ENCODE measurements at places on chromosomes 2 and 18. TPM values are rescaled to one million over a fixed set of nuclear protein-coding genes. Genes with fewer than 3 reads are reported as not detected.

DNA sequence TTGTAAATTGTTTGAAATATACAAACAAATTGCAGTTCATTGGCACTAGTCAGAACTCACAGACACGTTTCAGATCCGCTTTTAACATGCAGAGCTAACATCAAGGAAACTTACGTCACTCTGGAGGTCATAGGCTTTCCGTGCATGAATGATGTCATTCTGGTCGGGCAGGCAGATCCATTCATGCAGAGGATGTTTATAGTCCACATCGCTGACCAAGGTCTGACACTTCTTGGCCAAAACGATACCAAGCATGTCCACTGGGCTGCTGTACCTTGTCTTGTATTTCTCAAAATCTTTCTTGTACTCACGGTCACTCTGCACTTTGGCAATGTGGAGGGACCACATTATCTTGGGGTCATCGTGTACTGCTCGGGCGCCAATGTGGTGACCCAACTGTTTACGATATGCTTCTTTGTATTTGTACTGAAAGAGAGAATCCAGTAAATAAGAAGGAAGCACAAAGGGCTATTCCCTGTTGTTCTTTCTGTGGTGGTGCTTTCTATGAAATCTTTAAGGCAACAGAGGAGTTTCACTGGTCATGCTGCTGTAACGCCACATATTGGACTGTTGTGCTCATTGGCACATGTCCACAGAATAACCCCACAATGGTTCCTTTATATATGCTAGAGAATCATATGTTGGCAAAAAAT, 114.8 kb downstream of the NEB start:
- no peak overlapping the region for H3K27ac ChIP-seq
- H3K36me3 ChIP-seq, result no peaks in the 10 kb centered on the region
- H3K4me3 ChIP-seq, result no peak overlapping the region
- no peaks in the 10 kb centered on the region for H3K27me3 ChIP-seq
- no peak for DNase-seq

- H3K36me3 ChIP-seq, result no peaks in the 10 kb centered on the region
- DNase-seq, result no peak
- H3K27me3 ChIP-seq, result no peaks in the 10 kb centered on the region
Measured at GRCh38 chr2:83640506-83640905, 818.6 kb downstream of the SUCLG1 start.

GRCh38 chr2:223300326-223300725, 248.3 kb downstream of the KCNE4 start:
- H3K4me3 ChIP-seq, result no peak overlapping the region
- no peaks in the 10 kb centered on the region for H3K27me3 ChIP-seq
- no peak overlapping the region for H3K27ac ChIP-seq
- H3K4me1 ChIP-seq, result no peaks in the 10 kb centered on the region
- H3K36me3 ChIP-seq, result no peaks in the 10 kb centered on the region

The MAL gene
- total RNA-seq, result not detected

DNA sequence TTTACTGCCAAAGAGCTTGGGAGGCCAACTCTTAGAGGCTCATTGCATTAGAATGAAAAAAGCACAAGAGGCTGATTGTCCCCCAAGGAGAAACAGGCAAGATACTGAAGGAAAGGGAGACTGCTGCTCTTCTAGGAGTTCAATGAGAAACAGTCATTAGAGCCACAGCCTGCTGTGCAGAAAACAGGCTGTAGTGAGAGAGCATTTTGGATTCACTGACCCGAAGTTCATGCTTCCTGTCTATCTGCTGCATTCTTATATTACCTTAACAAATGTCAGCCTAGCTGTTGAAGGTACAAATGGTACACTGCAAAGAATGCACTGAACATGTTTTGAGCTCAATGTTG, 423.3 kb downstream of the SETBP1 start:
- H3K27ac ChIP-seq, result no peak overlapping the region
- no peak for DNase-seq
- H3K27me3 ChIP-seq, result no peaks in the 10 kb centered on the region
- H3K36me3 ChIP-seq, result no peaks in the 10 kb centered on the region
- no peak overlapping the region for H3K4me3 ChIP-seq

- H3K4me3 ChIP-seq, result no peak overlapping the region
- no peaks in the 10 kb centered on the region for H3K27me3 ChIP-seq
- no peaks in the 10 kb centered on the region for H3K36me3 ChIP-seq
- H3K27ac ChIP-seq, result no peak overlapping the region
- no peaks in the 10 kb centered on the region for H3K4me1 ChIP-seq
- no peak for DNase-seq
Measured at GRCh38 chr18:21672521-21673267, 31.9 kb downstream of the ABHD3 start.

The ZAP70 gene
- not detected for total RNA-seq

- no peak overlapping the region for H3K4me3 ChIP-seq
- no peaks in the 10 kb centered on the region for H3K36me3 ChIP-seq
- H3K27ac ChIP-seq, result no peak overlapping the region
- H3K4me1 ChIP-seq, result peaks cover 3% of the 10 kb centered on the region
Measured at GRCh38 chr2:86566158-86566820, 3.0 kb upstream of the CHMP3 start.

GRCh38 chr2:218344090-218344754, 12.4 kb upstream of the CATIP start:
- H3K27me3 ChIP-seq, result no peaks in the 10 kb centered on the region
- no peak overlapping the region for H3K4me3 ChIP-seq
- no peaks in the 10 kb centered on the region for H3K4me1 ChIP-seq
- DNase-seq, result no peak
- no peaks in the 10 kb centered on the region for H3K36me3 ChIP-seq

GRCh38 chr2:237190966-237191713, 105.5 kb downstream of the COPS8 start:
- no peak overlapping the region for H3K27ac ChIP-seq
- no peaks in the 10 kb centered on the region for H3K36me3 ChIP-seq
- no peak overlapping the region for H3K4me3 ChIP-seq

DNA sequence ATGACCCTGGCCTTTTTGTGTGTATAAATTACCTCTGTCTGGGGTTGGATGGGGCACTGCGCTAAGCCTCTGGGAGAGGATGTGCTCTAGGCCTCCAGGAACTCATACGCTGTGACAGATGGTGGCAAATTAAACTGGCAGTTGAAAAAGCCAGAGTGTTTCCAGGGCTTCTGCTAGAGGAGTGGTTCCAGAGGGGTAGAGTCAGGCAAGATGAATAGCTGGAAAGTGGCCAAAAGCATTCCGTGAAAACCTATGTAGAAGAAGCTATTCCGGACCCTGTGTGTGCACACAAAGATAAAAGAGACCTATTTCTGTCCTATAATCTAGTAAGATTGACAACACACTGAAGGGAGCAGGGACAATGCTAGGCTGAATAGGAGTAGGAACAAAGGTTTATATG, 84.8 kb downstream of the ACTR3 start:
- peaks cover under 1% of the 10 kb centered on the region for H3K27me3 ChIP-seq
- H3K4me3 ChIP-seq, result no peak overlapping the region
- no peak for DNase-seq
- H3K4me1 ChIP-seq, result no peaks in the 10 kb centered on the region

- no peaks in the 10 kb centered on the region for H3K36me3 ChIP-seq
- no peak for DNase-seq
- H3K27ac ChIP-seq, result no peak overlapping the region
- H3K27me3 ChIP-seq, result no peaks in the 10 kb centered on the region
Measured at GRCh38 chr18:23867006-23867405, 147.5 kb upstream of the TTC39C start.

DNA sequence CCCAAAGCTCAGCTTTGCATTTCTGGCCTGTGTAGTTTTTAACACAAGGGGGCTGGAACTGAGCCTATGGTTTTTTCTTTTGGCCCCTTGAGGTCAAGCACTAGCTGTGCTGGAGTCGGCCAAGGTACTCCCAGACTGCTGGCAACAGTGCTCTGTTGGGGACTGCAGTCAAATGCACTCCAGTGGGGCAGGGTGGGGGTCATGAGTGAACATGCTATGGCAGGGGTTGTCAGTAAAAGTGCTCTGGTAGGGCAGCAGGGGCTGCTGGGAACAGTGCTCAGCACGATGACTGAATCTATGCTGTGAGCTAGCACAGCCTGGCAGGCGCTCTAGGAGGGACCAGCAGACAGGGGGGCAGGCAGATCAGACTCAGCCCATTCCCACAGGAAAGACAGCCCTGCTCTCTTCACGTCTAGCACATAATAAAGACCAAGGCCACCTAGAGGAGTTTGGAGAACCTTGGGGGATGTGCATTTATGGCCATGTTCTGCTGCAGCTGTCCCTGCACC, 55.0 kb upstream of the CERS6 start:
- no peak overlapping the region for H3K27ac ChIP-seq
- no peaks in the 10 kb centered on the region for H3K4me1 ChIP-seq
- no peak for DNase-seq
- H3K27me3 ChIP-seq, result no peaks in the 10 kb centered on the region

- no peaks in the 10 kb centered on the region for H3K27me3 ChIP-seq
- H3K4me1 ChIP-seq, result no peaks in the 10 kb centered on the region
- no peak overlapping the region for H3K27ac ChIP-seq
- H3K36me3 ChIP-seq, result no peaks in the 10 kb centered on the region
- DNase-seq, result no peak
Measured at GRCh38 chr2:63790906-63791305, 50.8 kb upstream of the UGP2 start.

DNA sequence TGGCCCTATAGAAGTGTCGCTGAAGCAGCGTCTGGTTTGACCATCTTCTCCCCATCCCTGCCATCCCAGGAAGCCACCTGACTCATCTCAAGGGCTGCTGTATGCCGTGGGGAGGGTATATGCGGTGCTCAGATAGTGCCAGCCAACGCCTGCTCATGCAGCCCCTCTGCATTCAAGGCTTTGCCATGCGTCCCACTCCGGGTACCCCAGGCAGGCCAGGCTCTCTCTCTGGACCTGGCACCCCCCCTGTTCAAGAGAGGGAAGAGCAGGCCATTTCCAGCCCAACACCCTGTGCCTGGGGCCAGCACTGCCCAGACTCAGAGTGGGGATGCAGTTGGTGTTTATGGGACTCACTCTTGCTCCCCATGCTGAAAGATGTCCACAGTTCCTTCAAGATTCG, 130.0 kb downstream of the GLI2 start:
- H3K36me3 ChIP-seq, result no peaks in the 10 kb centered on the region
- H3K27me3 ChIP-seq, result no peaks in the 10 kb centered on the region
- no peak overlapping the region for H3K4me3 ChIP-seq
- H3K4me1 ChIP-seq, result peaks cover 14% of the 10 kb centered on the region
- H3K27ac ChIP-seq, result peak overlapping the region; percentile 19
- DNase-seq, result no peak

GRCh38 chr2:27762951-27763906, 8.3 kb upstream of the MRPL33 start:
- H3K4me3 ChIP-seq, result no peak overlapping the region
- no peak overlapping the region for H3K27ac ChIP-seq
- DNase-seq, result no peak
- no peaks in the 10 kb centered on the region for H3K4me1 ChIP-seq
- H3K27me3 ChIP-seq, result no peaks in the 10 kb centered on the region
- H3K36me3 ChIP-seq, result no peaks in the 10 kb centered on the region

GRCh38 chr2:240472078-240472790, 36.8 kb downstream of the GPC1 start:
- H3K4me1 ChIP-seq, result no peaks in the 10 kb centered on the region
- H3K4me3 ChIP-seq, result no peak overlapping the region
- no peak for DNase-seq

DNA sequence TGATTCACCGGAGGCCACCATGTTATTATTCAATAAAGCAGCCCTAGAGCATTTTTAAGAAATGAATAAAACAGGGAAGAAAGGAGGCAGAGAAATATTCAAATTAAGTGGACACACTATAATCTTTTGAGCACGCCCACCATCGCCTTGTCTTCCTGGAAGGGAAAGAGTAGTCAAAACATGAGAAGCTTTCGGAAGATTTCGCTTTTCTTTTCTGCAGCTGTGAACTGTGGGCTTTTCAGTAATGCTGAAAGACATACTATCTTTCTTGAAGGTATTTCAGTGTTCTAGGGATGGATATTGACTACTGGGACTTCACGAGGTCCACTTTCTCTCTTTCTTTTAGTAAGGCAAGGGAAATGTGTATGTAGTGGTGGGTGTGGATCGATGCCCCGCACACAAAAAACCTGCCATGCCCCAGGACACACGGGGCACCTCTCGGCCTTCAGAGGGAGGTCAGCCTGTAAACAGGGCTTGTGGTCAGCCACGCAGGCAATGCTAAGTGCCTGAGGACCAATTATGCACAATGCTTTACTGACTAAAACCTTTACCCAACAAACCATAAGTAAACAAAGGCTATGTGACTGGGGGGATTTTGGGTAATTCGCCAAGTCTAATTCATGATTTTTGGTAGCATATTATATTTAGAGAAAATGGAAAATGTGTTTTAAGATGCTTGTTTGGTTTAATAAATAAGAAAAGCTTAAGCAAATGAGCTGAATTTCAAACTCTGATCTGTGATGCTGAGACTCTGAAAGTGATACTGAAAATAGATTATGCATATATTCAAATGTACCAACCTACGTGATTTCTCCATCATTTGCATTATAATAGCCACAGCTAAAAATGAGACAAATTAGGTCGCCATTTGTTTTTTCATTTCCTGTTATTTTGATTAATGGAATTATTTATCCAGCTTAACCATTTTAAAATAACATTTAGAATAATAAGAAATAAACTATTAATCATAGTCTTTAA, 130.5 kb downstream of the ZNF516 start:
- no peak overlapping the region for H3K4me3 ChIP-seq
- DNase-seq, result no peak
- H3K4me1 ChIP-seq, result no peaks in the 10 kb centered on the region
- H3K36me3 ChIP-seq, result no peaks in the 10 kb centered on the region
- no peak overlapping the region for H3K27ac ChIP-seq
- no peaks in the 10 kb centered on the region for H3K27me3 ChIP-seq

DNA sequence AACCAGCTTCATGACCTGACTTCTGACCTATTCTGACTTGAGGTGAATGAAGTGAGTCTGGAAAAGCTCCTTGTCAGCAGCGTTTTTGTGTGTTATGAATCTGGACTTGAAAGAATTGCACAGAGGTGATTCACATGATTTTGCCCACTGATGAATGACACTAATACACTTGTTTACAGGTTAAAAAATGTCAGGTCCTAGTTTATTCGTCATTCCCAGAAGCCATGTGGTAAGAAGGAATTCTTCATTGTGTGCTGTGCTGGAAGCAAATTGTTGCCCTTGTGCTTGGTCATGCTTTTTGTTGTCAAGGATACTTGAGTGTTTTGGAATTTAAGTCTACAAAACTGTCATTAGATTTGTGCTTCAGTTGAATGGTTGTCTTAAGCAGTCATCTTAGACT, 15.5 kb downstream of the SEC11C start:
- H3K27ac ChIP-seq, result no peak overlapping the region
- DNase-seq, result no peak
- H3K4me1 ChIP-seq, result no peaks in the 10 kb centered on the region
- H3K27me3 ChIP-seq, result no peaks in the 10 kb centered on the region
- H3K36me3 ChIP-seq, result peaks cover 7% of the 10 kb centered on the region
- no peak overlapping the region for H3K4me3 ChIP-seq
